ENCODE measurements at places on chromosomes 1 and 21.

GRCh38 chr1:207579436-207579799 is 65.5 kb upstream of the CR1L start:
- DNase-seq: peak; percentile 45

GRCh38 chr1:202085682-202086373 is 36.9 kb upstream of the GPR37L1 start:
- no peak for DNase-seq

GRCh38 chr1:64343823-64344190 is 126.1 kb upstream of the CACHD1 start:
- no peak for DNase-seq

GRCh38 chr1:6059866-6060265 is 14.2 kb downstream of the KCNAB2 start:
- no peak for DNase-seq

- no peak for DNase-seq
Observed at GRCh38 chr1:20551161-20551560, 1.2 kb upstream of the FAM43B start.

DNA sequence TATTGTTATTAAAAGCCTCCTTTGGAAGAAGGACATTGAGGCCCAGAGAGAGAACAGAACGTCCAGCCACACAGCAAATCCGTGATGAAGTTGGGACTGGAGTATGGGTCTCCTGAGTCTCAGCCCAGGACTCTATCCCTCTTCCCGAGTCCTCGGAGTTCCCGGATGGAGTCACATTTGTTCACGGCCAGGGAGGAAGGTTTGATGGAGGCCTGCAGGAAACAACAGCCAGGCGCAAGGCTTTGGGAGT is 357 bp upstream of the TXLNA start:
- DNase-seq: no peak

- DNase-seq: no peak
Observed at GRCh38 chr21:34857874-34858273, 189.1 kb downstream of the CLIC6 start.

DNA sequence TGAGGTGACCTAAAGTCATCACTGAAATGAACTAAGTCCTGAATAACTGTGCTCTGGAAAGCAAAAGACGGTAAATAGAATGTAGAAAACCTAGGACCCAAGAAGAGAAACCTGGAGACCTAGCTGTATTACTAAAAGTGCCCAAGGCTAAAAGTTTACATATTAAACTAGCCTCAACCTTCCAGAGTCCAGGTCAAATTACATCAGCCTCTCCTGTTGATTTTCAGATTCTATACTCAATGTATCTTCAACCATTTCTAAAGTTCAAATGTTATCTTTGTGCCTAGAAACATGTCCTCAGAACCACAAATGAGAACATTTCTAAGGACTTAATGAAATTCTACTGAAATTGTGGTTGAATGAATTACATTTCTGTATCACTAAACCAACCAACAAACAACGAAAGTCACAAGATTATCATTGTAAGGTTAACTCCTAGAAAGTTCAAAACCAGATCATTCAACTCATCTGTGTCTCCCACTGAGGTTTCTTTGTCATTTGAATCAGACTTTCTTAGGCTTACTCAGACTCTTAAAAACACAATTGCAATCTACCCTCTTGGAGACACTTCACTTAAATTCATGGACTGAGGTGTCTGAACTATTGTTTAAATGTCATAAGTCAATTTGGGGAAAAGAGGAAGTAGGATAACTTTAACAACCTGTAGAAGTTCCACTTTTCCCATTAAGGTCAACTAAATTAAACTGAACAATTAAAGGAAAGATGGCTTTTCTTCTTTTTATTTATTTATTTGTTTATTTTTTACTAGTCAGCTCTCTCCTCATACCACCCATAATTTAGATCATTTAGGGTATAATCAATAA is 207.7 kb downstream of the BARHL2 start:
- no peak for DNase-seq

- DNase-seq: no peak
Observed at GRCh38 chr1:39387452-39387851, 104.0 kb upstream of the BMP8A start.

Data from stimulated activated naive B cell treated with anti-CD40 and anti-IgM and Interleukin-4, amounts not matched to agents 10 μg/mL and 1 μg/mL and 100 μg/mL, for 72 hours (primary cell).